ENCODE measurements at places on chromosomes 7 and 10.

DNA sequence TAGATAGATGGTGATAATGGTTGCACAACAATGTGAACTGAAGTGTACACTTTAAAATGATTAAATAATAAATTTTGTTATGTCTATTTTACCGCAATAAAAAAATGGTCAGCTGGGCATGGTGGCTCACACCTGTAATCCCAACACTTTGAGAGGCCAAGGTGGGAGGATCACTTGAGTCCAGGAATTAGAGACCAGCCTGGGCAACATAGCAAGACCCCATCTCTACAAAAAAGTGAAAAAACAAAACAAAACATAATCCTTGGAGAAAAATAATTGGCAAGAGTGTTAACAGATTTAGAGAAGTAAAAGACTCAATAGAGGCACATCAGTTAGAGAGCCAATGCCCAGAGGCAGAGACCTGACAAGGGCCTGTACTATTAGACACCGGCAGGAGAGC lies 9.9 kb upstream of the RPEL1 start:
- no peak for DNase-seq

DNA sequence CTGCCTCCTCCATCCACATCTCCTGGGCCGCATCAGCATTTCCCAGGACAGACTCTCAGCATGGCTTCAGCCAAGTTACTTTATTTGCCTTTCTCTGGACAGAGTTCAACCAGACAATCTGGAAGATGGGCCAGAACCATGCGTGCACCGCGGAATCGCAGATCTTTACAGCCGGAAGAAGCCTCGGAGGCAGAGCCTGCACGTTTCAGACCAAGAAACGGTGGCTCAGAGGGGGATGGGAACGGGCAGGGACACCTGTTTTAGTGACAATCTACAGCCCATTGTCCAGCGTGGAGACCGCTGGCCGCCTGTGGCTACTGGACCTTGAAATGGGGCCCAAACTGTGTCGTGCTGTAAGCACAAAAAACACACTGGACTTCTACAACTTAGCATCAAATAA lies 3.5 kb downstream of the VIPR2 start:
- DNase-seq = no peak

- DNase-seq = no peak
Observed at GRCh38 chr10:113003052-113003451, 53.0 kb downstream of the TCF7L2 start.

GRCh38 chr10:3954615-3955014 lies 169.6 kb upstream of the KLF6 start:
- DNase-seq = no peak

DNA sequence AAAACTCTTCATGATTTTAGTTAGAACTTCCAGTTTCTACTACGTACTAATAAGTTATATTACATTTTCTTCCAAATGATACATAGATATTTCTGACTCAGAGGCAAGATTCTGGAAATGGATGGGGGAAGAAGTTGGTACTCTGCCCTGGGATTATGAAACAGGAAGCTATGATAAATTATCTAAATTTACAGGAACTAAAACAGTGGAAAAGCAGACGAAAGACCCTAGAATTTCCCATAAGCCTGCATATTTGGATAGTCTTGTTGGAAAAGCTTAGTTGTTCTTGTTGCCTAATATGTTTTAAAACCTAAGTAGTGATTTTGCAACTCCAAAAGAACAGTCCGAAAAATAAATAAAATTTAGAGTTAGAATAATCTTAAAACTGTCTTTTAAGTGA lies 21.8 kb downstream of the CFAP69 start:
- no peak for DNase-seq

DNA sequence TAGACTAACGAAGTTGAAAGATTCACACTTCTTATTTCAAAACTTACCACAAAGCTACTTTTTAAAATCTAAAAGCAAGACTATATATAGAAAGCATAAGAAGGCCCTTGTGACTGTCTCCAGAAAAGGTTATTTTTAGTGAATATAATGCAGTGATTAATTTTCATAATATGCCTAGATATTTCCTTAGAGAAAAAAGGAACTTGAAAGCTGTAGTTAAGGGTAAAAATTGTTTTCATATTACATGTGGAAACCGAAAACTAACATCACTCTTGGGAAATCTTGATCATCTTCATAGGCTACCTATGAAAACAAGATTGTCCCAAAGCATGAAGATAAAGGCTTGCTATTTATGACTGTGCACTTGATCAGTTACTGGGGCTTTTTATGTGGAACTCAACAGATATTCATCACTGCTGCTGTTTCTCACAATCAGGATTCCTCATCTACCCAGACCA lies 223.2 kb downstream of the SH2D4B start:
- no peak for DNase-seq

DNA sequence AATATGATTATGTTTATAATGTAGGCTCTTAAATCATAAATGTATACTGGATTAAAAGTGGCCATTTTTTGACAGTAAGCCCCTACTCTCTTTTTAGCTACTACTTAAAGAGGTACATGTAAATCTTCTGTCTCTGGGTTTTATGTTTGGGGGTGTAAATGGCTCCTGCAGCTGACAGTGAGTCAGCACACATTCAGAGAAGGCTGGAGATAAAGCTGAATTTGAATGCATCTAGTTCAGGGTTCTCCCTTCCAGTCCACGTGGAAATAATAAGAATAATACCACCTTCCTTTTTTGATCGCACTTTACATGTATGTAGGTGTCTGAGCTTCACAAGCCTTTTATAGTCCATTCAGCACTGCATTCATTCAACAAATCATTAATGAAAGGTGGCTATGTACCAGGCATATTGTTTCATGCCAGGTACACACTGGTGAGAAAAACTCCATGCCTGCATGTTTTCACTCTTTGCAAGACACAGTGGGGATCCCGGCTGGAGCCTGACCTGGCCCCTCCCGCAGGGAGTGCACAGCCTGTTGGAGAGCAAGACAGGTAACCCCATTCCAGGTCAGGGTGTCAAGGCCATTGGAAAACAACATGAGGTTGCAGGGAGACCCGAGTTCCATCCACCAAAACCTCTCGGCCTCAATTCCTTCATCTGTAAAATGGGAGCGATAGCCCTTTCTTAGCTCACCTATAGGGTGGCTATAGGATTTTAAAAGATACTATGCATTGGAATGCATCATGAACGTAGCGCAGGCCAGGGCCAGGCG lies 107.5 kb upstream of the ANLN start:
- no peak for DNase-seq

GRCh38 chr10:86757113-86757972 lies 924 bp downstream of the BMPR1A start:
- peak; percentile 27 for DNase-seq

GRCh38 chr10:123800289-123800688 lies 91.3 kb downstream of the CPXM2 start:
- no peak for DNase-seq

DNA sequence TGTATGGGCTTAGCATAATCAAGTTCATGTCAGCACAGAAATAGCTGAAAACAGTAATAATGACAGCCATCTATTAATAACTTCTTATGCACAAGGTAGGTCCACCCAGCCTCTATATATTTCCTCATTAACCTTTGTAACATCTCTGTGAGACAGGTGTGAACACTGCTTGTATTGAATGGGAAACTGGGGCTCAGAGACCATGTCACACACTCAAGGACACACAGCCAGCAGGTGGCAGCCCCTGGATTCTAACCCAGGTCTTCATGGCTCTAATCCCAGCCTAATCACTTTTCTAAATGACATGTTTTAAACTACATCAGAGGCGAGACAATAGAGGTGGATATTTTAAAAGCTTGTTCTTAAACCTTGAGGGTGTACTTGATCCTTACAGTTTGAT lies 591.4 kb downstream of the PARD3 start:
- DNase-seq = no peak

DNA sequence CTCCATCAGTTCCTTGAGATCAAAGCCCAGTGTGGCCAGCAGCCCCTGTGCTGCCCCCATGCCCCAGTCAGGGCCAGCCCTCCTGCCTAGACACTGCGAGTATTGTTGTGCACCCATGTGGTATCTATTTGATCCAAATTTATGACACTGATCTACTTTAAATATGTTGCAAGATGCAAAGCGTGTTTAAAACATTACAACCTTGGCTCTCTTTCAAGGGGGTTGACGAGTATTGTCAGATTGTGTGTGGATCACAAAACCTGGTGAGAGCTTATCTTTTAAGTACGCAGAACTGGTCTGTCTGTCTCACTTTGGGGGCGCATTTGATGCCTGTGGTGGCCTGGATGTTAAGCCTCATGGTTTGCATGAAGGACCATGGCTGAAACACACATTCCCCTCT lies 108.9 kb downstream of the COL13A1 start:
- no peak for DNase-seq

DNA sequence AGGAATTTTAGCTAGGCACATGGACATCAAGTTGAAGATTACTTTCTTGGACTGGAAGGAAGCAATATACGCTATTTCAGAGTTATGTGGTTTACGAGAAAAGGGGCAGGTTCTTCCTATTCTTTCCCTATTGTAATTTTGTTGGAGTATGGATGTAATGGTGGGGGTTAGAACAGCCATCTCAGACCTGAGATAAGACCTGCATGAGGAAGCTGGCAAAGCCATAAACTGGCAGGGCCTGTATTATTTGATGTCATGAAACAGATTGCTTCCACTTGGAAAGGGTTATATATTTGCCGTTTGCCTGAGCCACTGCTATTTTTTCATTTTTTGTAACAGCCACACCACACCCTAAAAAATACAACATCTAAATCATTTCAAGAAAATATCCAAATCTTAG lies 220.5 kb upstream of the MAGI2 start:
- no peak for DNase-seq

DNA sequence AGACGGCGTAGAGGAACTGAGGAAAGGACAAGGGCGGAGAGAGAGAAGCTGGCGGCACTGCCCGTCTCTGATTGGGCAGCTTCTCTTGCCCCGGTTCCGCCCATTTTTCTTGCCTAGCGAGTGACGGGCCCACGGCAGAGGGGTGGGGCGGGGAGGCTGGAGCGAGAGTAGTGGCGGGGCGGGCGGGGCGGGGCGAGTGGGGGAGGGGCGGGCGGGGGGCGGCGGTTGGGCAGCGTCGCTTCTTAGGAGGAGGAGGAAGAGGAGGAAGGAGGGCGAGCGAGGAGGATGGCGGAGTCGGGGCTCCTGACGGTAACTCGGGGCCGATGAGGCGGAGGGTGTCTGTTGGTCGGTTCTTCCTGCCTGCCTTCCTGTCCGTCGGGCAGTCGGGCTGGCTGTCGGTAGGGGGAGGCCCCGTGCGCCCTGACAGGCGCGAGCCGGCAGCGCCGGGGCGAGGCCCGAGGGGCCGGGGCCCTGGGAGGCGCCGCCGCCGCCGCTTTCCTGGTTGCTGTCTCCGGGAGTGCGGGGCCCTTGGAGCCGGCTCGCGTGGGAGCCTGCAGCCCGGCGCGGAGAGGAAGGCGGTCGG lies at the start of gene SHOC2:
Gene SHOC2 (plus strand): TSS at position 256 of the 583 bp plus-strand sequence. CDS start 44,755 bp downstream, outside the sequence.
- DNase-seq = peak; percentile 98

DNA sequence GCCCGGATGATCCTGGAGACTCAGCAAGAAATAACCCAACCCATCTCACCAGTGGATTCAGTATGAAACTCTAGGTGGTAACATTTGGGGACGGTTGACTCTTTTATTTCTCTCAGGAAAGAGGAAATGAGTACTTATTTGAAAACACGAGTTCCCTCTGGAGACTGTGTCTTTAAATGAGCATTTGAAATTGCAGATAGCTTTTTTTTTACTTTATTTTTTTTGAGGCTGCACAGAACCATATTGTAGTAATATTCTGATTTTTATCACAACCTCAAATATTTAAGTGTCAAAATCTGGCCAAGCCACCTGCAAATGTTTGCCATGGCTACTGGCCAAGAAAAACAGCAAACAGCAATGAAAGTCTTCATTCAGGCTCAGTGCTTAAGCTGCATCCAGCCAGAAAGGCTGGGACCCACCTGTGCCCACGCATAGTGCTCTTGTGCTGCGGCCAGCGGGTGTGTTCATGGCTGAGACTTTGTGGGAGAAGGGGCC lies 160.8 kb downstream of the CREB5 start:
- no peak for DNase-seq

GRCh38 chr7:92621561-92622023 lies 31.4 kb upstream of the FAM133B start:
- DNase-seq = no peak

DNA sequence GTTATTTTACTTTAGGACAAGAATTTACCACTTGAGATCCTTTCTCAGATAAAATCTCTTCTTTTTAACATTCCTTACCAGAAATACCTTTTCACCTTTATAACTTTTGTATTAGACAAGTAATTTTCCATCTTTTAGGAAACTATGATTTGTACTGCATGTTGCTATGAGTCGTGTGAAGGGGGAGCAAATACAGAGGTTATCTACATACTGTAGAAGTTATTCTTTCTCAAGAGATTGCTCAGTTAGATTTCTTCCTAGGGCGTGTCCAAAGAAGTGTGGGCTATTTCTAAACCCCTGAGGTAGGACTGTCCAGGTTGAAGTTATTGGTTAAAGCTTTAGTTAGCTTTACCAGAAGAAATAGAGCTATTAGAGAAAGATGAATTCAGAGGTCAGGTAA lies 30.2 kb upstream of the ARHGAP12 start:
- DNase-seq = no peak

GRCh38 chr7:6725003-6725402 lies 18.3 kb upstream of the ZNF12 start:
- DNase-seq = no peak

DNA sequence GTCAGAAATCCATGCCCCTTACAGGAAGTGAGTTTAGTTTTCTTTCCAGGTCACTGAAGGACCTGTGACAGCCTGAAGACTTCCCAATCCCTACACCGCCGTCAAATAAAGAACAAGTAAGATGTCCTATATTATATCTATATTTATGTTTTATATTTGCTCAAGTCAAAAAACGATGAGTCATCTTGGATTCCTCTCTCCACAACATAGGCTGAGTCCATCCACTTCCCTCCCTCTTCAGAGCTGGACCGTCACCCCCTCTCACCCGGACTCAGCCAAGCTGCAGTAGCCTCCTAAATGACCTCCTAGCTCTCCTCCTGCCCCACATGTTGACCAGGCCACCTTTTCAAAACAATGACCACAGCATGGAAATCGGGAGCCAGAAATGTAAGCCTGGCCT lies 53.5 kb downstream of the GLI3 start:
- no peak for DNase-seq
